ENCODE measurements at places on chromosomes 2 and 18. TPM values are rescaled to one million over a fixed set of nuclear protein-coding genes. Genes with fewer than 3 reads are reported as not detected.

Gene GALNT1
- total RNA-seq, result 47.0 TPM

Gene DNAJC5G
- total RNA-seq, result not detected

Gene CNTNAP5
- not detected for total RNA-seq

Gene ITPRIPL1
- 31.6 TPM for total RNA-seq

Gene MOCOS
- 0.03 TPM for total RNA-seq

- DNase-seq, result no peak
Measured at GRCh38 chr18:47490882-47491281, 239.4 kb upstream of the SKOR2 start.

DNA sequence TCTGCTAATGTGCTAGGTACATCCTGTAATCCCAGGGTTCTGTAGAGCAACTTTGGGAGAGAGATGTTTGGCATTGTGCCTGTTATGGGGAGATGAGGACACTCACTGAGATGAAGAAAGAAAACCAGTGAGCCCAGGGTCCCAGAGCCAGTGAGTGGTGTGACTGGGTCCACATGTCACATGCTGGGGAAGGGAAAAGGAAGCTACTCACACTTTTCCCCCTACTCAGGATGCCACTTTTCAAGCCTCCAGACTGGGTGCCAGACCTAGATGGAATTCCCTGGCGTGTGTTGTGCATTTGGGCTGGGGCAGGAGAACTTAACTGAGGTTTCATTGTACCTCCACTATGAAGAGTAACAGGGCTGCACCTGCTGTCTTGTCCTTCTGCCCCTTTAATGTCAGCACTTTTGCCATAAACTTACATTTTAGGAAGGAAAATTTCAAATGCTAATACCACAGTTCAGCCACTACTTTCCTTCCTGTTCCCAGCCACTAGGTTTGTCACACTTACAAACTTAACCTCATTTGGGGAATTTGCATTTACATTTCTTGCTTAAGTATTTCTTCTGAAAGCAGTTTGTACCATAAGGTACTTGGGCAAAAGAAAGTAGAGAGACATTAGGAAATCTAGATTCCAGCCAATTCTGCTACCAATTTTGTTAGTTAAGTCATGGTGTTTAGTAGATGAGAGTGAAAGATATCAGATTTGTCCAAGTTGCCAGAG lies 10.2 kb downstream of the INSIG2 start:
- no peak for DNase-seq

- no peak for DNase-seq
Measured at GRCh38 chr2:3637692-3638455, 20.1 kb upstream of the ALLC start.

GRCh38 chr18:61589724-61590065 lies 256.5 kb downstream of the CDH20 start:
- DNase-seq, result no peak

DNA sequence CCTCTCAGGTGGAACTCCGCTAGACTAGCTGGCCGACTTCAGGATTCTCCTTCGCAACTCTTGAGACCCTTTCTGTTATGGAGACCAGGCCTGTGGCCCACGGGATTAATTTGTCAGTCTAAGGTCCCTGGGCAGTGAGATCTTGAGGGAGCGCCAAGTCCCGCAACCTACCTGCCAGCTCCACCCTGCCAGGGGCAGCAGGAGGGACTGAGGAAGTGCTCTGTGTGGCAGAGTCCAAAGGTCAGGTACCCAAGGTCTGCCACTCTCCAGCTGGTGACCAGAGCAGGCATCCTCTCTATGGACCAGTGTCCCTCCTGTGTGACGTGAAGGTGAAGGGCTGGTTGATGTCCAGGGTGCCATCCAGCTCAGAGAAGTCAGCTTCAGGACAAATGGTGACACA lies 4.3 kb upstream of the SPATA3 start:
- DNase-seq, result no peak
